ENCODE measurements at places on chromosomes 6 and 20.

DNA sequence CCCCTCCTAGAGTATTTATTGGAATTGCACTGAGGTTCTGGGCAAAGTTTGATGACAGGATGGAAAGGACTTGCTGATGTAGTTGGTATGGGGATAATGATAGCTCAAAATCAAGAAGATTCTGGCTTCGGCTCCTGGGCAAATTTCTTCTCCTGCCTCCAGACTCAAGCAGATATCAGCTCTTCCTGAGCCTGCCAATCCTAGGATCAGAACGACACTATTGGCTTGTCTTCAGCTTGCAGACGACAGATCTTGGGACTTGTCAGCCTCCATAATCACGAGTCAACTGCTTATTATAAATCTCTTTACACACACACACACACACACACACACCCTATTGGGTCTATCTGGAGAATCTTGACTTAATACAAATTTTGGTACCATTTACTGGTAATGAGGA lies 131.1 kb downstream of the PREX1 start:
- no peak for DNase-seq

GRCh38 chr20:10131732-10132345 lies 86.8 kb upstream of the SNAP25 start:
- no peak for DNase-seq

DNA sequence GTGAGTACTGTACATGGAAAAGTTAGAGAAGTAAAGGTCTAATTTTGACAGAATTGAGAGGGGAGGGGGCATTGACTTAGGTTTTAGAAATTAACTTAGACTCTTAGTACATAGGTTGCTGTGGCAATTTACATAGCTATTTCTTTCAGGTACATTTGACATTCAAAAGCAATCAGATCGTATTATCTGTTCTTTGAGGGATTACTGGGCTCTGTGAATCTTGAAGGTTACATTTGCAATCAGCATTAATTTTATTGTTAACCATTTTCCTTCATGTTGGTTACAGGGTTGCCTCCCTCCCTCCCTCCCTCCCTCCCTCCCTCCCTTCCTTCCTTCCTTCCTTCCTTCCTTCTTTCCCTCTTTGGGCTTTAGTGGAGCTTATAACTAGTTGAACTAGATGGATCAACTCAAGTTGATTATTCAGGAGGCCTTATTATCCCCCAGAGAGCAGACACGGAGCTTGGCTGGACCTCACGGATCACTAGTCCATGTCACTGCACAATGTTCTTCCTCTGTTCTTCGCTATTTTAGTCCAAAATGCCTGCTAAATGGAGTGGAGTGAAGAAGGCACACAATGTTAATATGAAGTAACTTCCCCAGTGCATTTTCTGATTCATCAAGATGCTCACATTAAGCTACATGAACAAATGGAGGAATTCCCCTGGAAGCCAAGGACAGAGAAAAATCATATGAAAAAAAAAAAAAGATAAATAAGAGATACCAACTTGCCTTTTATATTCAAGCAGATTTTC lies 87.8 kb downstream of the PLCB4 start:
- no peak for DNase-seq

DNA sequence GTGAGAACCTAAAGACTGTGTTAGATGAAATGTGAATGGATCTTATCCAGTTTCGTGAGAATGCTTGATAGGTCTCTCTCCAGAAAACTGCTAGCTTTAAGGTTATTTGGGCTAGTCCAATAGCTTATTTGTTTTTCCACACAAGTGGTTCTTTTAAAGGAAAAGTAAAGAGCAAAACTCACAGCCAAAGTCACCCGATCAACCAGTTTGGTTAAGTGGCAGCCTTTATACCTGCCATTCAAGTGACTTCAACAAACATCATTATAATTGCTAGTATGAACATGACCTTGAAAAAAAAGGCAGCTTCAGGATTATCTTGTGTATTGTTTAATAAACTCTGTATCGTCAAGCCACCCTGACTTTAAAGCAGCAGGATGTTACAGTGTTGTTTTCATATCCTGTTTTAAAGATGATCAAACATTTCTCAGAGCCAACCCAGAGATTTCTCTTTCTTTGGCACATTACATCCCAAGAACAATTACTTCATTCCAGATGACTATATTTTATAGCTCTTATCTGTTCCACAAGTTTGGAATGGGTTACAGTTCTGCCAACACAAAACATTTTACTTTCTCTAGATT lies 253.4 kb downstream of the EPHA7 start:
- DNase-seq, result no peak

GRCh38 chr6:168632694-168633093 lies 191.7 kb downstream of the SMOC2 start:
- no peak for DNase-seq

GRCh38 chr20:14717134-14717999 lies 380.0 kb upstream of the FLRT3 start:
- DNase-seq, result no peak

DNA sequence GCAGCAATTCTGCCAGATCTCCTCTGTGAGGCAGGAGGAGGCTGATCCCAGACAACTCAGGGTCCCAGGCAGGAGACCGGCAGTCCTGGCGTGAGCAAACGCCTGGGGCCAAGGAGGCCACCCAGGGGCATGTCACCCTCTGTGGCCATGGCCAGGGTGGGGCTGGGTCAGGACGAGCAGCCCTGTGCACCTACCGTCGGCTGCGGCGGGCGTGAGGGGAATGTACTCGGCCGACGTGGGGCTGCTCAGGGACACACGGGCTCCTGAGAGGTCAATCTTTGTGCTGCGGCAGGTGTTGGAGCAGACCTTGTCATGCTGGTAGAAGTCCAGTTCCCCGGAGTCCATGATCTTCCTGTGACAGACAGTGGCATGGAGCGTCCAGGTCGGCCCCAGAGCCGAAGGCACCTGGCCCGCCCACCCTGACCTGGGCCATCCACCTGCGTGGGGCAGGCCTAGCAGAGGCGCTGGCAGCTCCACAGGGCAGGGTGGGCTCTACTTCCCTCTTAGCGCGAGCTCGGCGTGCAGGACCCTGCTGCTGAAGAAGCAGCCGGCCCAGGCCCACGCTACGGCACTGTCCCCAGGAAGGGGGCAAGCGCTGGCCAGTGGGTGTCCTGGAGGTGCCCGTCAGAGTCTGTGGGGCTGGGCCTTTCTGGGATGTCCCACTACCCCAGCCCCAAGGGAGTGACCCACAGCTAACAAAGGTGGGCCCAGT lies 21.5 kb upstream of the HELZ2 start:
- DNase-seq, result no peak

DNA sequence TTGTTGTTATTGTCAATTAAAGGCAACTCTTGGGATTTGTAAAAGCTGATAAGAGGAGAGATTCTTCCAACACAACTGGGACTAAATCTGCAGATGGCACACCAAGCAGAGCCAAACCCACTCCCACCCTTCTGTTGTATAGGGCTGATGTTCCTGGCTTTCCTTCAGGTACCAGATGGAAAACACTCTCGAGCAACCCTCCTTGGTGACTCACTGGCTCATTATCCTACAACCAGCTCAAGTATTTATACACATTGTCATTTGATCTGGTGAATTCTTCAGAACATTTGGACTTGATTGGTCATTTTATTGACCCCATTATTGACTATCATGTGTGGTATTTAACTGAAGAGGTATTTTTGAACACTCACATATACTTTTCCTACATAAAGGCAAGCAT lies 190.3 kb upstream of the PCSK2 start:
- DNase-seq, result no peak

DNA sequence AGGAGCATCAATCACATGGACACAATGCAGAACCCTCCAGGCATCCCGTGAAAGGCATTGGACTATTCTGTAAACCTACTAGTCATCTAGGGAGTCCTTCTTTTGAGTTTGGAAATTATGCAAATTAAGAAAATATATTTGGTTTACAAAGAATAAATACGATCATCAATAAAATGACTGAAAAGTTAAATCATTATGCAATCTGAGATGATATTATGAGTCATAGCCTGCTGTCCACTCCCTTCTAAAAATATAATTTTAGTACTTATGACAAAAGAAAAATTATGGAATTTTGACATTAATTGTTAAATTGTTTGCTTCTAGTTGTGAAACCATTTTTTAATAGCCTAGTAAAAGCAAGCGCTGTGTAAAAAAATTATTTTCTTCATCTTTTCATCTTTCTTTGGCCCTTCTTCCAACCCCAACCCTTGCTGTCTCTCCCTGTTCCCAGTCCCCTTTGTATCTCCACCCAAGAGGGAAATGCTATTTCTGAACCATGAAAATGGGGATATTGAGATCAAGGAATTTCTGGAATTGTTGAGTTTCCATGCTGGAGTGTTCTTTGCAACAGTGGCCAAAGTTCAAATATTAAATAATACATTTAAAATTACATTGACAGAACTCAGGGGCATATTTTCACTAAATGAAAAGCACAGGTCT lies 599.8 kb downstream of the COL12A1 start:
- DNase-seq, result no peak

DNA sequence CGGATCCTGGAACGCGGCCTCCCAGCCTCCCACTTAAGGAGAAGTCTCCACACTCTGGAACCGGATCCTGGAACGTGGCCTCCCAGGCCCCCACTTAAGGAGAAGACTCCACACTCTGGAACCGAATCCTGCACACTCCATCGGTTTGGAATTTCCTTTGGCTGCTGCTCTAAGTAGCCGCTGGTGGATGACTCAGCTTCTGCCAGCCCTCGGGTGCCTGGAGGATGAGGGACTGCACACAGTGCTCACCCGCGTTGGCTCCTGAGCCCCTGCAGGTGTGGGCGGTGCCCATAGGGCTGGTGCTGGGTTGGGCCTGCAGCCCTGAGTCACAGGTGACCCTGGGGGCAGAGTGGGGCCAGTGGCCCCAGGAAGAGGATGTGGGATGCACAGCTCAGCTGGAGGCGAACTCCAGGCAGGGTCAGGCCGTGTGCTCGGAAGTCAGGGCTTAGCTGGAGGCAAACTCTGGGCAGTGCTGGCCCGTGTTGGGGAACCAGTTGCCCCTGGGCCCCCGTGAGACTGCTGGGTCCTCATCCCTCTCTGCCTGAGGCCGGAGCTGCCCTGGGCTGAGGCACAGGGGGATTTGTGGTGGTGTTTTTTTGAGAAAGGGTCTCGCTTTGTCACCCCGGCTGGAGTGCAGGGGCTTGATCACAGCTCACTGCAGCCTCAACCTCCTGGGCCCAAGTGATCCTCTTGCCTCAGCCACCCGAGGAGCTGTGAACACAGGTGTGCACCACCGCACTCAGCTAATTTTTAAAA lies 13.9 kb upstream of the TNFRSF6B start:
- DNase-seq, result no peak

GRCh38 chr6:160394654-160395035 lies 46.5 kb downstream of the SLC22A3 start:
- no peak for DNase-seq

DNA sequence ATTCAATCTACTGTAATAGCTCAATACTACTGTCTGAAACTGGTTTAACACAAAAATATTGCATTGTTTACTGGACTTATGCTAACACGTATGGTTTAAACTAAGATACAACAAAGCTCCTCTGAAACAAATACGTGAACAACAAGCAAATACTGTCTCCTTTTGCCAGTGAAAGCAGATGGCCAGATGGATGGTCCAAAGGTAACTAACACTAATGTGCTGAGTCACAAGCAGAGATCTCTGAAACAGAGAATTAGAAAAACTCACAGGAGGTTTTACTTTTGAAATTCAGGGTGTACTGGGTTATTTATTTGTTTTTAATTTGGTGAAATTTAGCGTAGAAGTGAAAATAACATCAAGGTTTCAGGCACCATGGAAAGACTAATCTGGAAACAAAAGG lies 124.3 kb upstream of the SOX4 start:
- no peak for DNase-seq

DNA sequence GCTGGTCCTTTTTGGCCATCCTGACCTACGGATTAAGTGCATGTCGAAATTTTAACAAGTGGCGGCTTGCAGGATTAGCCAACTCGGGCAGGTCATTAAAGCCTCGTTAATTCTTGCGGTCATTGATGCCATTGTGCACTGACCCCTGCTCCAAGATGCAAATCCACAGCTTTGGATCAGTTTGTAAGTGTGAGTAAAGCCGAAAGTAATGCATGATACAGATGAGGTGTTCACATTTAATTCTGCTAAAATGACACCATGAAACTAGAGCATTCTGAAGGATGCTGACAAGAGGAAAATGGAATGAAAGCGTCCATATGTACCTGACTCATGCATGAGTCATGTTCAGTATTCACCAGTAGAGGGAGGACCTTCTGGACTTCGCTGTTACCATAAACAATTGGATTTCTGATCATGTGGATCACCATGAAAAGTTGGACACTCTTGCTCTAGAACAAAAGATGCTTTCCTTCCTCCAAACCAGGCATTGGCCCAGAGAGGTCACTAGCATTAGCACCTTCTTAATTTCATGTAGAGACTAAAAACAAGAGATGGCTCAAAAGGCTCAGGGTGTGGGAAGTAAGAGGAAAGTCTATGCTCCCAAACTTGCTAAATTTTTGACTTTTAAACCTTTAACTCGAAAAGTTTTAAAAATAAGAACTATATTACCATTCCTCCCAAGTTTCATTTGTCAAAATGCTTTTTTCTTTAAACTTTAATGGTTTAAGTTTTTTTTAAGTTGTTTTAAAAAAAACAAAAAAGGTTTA lies 48.0 kb downstream of the MUC22 start:
- DNase-seq, result no peak

GRCh38 chr6:137217801-137218472 lies 1.2 kb downstream of the IFNGR1 start:
- no peak for DNase-seq

GRCh38 chr6:165671222-165671768 lies 8.3 kb upstream of the PDE10A start:
- no peak for DNase-seq

GRCh38 chr6:42101186-42101657 lies 41.2 kb downstream of the C6orf132 start:
- DNase-seq, result no peak

DNA sequence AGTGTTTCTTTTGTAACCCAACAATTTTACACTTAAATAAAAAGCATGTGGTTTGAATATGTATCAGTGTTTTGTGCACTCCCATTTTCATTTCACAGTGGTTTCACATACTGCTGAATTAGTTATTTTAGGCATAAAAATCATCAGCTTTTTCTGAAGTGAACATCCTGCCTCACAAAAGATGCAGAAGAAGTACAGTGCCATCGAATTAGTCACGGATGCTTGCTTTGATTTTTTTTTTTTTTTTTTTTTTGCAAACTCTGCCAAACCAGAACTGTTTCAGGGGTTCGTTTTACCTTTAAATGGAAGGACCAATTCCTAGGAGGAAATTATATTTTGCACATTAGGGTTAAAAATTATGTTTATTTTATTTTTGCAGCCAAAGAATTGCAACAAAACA lies 158.6 kb downstream of the RPS12 start:
- no peak for DNase-seq

GRCh38 chr6:33746651-33747100 lies at the start of gene IP6K3:
Gene IP6K3 (minus strand): TSS chr6:33746905. CDS start chr6:33735476, 11,429 bp downstream.
- DNase-seq, result no peak
